RPMI8226 (cell line): ENCODE measurements at places on chromosomes 3 and 15.

GRCh38 chr3:178439504-178439903, 96.7 kb upstream of the KCNMB2 start:
- peak; percentile 23 for DNase-seq

DNA sequence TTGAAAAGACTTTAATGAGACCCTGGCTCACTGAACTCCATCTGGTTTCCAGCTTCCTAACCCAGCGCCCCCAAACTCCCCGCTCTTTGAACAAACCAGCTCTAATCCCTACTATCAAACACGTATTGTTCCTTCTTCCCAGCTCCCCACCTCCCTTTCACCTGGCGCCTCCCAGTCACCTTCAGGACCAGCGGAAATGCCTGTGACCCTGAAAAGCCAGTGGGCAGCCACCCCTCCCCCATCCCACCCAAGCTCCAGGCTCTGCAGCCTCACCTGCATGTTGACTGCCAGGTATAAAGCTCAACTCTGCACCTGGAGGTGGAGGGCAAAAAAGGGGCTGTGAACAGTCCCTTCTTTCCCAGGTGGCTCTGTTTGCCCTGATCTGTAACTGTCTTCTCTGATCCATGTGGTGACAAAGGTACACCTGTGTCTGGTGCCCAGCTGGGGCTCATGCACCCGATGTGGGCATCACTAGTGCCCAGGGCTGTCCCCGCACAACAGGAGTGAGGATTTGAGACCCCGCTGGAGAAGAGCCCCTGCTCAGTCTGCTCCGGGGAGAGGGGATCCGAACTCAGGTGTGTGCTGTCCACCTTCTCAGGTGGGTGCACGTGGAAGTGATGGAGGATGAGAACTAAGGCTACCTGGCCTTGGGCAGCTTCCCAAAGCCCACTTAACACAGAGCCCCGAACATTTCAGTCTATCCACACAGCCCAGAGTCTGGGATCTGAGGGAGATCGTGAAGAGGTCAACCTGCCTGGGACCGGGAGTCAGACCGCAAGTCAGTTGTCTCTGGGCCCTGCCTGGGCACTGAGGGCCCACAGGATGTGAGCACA, 128.9 kb downstream of the NSMCE3 start:
- no peak for DNase-seq

DNA sequence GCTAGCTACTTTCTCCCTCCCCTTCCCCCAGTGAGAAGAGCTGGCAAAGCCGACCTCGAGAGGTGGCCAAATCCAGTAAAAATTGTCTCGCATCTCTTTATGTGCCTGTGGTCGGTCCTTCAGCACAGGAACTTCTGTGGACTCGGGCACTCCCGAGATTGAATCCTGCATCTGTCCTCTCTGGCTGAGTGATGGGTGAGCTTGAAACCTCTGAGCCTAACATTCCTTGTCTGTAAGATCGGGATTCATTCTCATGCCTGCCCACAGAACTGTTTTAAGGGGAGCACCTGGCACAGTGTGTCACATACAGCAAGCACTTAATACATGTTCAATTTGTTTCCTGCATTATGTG, 11.3 kb downstream of the CX3CR1 start:
- no peak for DNase-seq

DNA sequence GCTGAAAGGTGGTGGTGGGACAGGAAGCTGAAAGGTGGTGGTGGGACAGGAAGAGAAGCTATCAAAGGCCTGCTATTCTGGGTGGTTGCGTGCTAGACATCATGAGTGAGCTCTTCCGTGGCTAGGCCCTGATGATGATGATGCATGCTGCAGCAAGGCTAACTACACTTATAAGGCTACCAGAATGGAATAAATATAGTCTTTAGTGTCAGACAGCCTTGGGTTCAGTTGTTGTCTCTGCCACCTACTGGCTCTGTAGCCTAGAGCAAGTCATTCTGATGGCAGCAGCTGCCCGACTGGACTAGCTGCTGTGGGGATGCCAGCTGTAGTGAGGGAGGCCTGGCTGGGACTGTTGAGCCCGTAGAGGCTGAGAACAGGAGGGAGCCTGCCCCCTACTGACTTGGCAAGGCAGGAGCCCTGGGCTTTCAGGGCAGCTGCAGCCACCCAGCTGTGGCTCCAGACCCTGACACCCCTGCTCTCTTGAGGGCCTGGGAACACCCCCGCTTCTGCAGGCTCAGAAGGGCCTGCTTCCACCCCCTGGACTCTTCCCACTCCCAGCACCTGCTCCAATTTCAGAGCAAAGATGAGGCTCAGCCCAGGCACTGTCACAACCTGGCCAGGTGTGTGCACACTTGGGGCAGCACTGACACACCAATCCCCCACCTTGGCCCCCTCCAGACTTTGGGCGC, 21.4 kb upstream of the ZBED2 start:
- peak; percentile 13 for DNase-seq

DNA sequence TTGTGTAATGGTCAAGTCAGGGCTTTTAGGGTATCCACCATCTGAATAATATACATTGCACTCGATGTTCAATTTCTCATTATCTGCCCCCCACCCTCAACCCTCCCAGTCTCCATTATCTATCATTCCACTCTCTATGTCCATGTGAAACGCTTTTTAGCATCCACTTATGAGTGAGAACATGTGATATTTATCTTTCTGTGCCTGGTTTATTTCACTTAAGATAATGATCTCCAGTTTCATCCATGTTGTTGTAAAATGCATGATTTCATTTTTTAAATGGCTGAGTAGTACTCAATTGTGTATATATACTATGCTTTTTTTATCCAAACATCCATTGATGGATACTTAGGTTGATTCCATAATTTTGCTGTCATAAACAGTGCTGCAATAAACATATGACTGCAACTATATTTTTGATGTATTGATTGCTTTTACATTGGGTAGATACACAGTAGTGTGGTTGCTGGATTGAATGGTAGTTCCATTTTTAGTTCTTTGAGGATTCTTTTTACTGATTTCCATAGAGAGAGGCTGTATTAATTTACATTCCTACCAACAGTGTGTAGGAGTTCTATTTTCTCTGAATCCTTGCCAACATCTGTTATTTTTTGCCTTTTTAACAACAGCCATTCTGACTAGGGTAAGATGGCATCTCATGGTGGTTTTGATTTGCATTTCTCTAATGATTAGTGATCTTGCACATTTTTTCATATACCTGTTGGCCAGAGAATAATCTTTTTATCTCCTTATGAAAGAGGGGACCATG, 332.9 kb upstream of the TGFBR2 start:
- no peak for DNase-seq

DNA sequence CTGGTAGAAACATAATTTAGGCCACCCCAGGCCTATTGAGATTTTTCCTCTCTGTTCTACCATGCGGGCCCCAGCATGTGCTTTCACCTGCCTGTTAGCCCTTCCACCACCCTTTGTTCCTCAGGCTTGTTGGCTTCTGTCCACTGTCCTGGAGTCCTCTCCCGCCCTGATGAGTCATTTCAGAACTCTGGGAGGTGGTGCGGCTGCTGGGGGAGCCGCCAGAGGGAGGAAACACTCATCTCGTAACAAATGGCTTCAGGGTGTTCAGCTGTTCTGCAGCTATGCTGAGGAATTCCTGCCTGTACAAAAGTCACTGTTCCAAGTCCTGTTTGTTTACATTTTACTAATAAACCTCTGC, 36.3 kb downstream of the LRTM1 start:
- DNase-seq, result peak; percentile 6

DNA sequence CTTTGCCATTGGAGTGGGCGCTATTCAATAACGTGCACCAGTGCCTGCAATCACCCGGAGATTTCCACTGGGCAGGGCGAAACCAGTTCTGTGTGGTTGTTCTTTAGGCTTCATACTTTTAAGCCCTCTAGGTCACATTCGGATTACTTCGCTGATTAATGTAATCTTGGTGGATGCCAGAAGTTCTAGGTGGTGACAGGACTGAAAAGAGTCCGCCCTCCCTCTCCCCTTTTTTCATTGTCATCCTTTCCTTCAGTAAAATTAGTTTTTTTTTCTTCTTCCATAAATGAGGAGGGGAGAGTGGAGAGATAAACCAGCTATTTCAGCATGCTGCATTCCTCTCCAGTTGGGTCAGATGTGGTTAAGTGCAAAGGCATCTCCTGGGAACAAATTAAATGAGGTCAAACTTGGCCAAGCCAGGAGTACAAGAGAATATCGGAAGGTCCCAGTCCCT, 2.3 kb upstream of the SLC2A2 start:
- DNase-seq, result no peak
